ENCODE measurements at places on chromosomes 3 and 15.

- H3K36me3 ChIP-seq, result no peaks in the 10 kb centered on the region
- H3K4me1 ChIP-seq, result peaks cover 16% of the 10 kb centered on the region
- no peaks in the 10 kb centered on the region for H3K27me3 ChIP-seq
- no peak overlapping the region for H3K27ac ChIP-seq
- no peak overlapping the region for H3K4me3 ChIP-seq
These were observed 81.8 kb upstream of the COL6A5 start for GRCh38 chr3:130263708-130264107.

GRCh38 chr15:68789534-68790241 lies 31.0 kb downstream of the ANP32A start:
- peak overlapping the region; percentile 65 for H3K27ac ChIP-seq
- no peaks in the 10 kb centered on the region for H3K27me3 ChIP-seq
- no peak overlapping the region for H3K4me3 ChIP-seq
- DNase-seq, result no peak

GRCh38 chr3:18189282-18190050 lies 235.7 kb downstream of the SATB1 start:
- no peak overlapping the region for H3K4me3 ChIP-seq
- no peaks in the 10 kb centered on the region for H3K27me3 ChIP-seq
- DNase-seq, result no peak
- no peaks in the 10 kb centered on the region for H3K4me1 ChIP-seq
- no peak overlapping the region for H3K27ac ChIP-seq
- no peaks in the 10 kb centered on the region for H3K36me3 ChIP-seq

DNA sequence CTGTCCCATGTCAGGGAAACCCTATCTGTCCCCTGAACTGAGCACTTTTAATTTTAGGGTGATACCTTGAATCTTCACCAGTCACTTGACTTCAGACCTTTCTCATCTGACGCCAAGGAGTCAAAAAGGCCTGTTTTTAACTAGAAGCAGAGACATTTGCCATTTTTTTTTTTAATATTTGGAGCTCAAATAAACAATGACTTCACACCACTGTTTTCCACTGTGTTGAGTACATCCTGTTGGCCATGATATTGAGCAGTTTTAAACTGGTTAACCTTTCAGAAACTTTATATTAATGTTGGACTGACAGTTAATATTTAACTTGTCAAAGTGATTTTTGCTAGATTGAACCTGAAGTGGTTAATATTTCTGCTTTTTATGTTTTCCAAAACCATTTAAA lies 28.2 kb downstream of the DAG1 start:
- no peak overlapping the region for H3K4me3 ChIP-seq
- no peaks in the 10 kb centered on the region for H3K36me3 ChIP-seq
- no peaks in the 10 kb centered on the region for H3K27me3 ChIP-seq
- no peak overlapping the region for H3K27ac ChIP-seq
- peaks cover 28% of the 10 kb centered on the region for H3K4me1 ChIP-seq

GRCh38 chr3:45551214-45552010 lies 43.1 kb upstream of the LIMD1 start:
- no peaks in the 10 kb centered on the region for H3K27me3 ChIP-seq
- peaks cover 94% of the 10 kb centered on the region for H3K4me1 ChIP-seq
- H3K36me3 ChIP-seq, result no peaks in the 10 kb centered on the region
- H3K4me3 ChIP-seq, result no peak overlapping the region

DNA sequence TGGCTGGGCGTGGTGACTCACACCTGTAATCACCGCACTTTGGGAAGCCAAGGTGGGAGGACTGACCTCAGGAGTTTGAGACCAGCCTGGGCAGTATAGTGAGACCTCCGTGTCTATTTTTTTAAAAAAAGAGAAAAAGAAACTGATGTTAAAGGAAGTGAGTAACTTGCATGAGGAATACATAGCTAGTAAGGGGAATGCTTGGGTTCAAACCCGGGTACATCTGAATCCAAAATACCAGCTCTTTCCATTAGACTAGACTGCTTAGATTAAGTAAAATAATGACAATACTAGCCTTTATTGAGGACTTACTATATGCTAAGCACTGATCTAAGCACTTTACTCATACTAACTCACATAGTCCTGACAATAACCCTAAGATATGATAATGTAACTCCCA lies 22.4 kb downstream of the TM4SF4 start:
- no peak for DNase-seq
- H3K4me3 ChIP-seq, result no peak overlapping the region
- no peaks in the 10 kb centered on the region for H3K4me1 ChIP-seq
- H3K36me3 ChIP-seq, result no peaks in the 10 kb centered on the region
- no peak overlapping the region for H3K27ac ChIP-seq

- no peaks in the 10 kb centered on the region for H3K27me3 ChIP-seq
- H3K36me3 ChIP-seq, result no peaks in the 10 kb centered on the region
- no peak overlapping the region for H3K27ac ChIP-seq
- H3K4me1 ChIP-seq, result peaks cover 24% of the 10 kb centered on the region
These were observed 173.3 kb downstream of the RBMS3 start for GRCh38 chr3:29454161-29454611.

DNA sequence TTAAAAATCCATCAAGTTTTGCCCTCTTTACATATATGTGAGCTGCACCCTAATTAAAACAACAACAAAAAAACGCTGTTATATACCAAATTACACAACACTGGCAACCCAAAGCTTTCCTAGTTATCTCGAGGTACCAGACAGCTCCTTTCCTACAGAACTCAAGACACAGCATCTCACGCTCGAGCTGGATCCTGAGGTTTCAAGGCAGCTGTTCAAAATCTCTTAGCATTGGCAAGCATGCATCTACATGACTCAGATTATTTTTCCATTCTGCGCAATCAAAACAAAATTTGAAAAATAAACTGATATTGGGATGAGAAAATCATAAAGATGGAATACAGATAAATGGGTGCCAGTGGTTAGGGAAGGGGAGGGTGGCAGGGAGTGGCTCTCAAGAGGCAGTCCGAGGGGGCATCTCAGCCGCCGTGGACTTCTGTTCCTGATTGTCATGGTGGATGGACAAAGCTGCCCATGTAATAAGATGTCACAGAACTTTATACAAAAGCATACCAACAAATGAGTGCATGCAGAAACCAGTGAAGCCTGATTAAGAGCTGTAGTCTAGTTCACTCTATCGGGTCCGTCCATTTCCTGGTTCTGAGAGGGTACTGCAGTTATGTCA lies 91.5 kb downstream of the ADAMTS17 start:
- H3K4me1 ChIP-seq, result no peaks in the 10 kb centered on the region
- H3K4me3 ChIP-seq, result no peak overlapping the region
- no peak for DNase-seq
- no peaks in the 10 kb centered on the region for H3K36me3 ChIP-seq
- H3K27ac ChIP-seq, result no peak overlapping the region
- no peaks in the 10 kb centered on the region for H3K27me3 ChIP-seq

- H3K4me1 ChIP-seq, result no peaks in the 10 kb centered on the region
- no peak overlapping the region for H3K4me3 ChIP-seq
- H3K27ac ChIP-seq, result no peak overlapping the region
- H3K36me3 ChIP-seq, result no peaks in the 10 kb centered on the region
- DNase-seq, result no peak
- H3K27me3 ChIP-seq, result no peaks in the 10 kb centered on the region
These were observed 98.6 kb downstream of the ZIC1 start for GRCh38 chr3:147507638-147508286.

GRCh38 chr3:189419038-189419437 lies 212.2 kb upstream of the TP63 start:
- no peak for DNase-seq
- H3K4me3 ChIP-seq, result no peak overlapping the region
- no peak overlapping the region for H3K27ac ChIP-seq

DNA sequence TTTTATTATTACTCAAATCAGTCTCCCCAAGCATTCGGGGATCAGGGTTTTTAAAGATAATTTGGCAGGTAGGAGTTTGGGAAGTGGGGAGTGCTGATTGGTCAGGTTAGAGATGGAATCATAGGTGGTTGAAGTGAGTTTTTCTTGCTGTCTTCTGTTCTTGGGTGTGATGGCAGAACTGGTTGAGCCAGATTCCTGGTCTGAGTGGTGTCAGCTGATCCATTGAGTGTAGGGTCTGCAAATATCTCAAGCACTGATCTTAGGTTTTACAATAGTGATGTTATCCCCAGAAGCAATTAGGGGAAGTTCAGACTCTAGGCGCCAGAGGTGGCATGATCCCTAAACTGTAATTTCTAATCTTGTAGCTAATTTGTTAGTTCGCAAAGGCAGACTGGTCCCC lies 20.6 kb upstream of the TRANK1 start:
- no peak for DNase-seq
- H3K4me1 ChIP-seq, result peaks cover 5% of the 10 kb centered on the region

DNA sequence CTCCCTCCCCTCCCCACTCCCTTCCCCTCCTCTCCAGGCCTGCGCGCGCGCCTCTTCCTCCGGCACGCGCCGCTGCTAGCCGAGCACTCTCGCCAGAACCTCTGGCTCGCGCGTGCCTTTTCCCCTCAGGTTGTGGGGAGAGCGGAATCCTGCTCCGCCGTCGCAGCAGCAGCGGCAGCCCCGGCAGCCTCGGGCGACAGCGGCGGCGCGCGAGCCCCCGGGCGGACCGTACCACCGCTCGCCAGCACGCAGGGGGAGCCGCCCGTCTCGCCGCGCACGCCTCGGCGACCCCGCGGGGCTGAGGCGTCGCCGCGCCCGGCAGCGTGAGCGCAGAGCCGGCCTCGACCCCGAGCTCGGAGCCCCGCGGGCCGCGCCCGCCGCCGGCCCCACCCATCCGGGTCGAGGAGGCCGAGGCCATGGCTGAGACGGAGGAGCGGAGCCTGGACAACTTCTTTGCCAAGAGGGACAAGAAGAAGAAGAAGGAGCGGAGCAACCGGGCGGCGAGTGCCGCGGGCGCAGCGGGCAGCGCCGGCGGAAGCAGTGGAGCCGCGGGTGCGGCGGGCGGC lies at the start of gene CDV3:
Gene CDV3 (plus strand): TSS at position 58 of the 566 bp plus-strand sequence. CDS start 359 bp downstream, at position 417.
- no peaks in the 10 kb centered on the region for H3K27me3 ChIP-seq
- peak within 1 kb of the TSS; percentile 97 for H3K27ac ChIP-seq
- H3K36me3 ChIP-seq, result peaks cover 36% of the 10 kb centered on the region
- peaks cover 27% of the 10 kb centered on the region for H3K4me1 ChIP-seq

DNA sequence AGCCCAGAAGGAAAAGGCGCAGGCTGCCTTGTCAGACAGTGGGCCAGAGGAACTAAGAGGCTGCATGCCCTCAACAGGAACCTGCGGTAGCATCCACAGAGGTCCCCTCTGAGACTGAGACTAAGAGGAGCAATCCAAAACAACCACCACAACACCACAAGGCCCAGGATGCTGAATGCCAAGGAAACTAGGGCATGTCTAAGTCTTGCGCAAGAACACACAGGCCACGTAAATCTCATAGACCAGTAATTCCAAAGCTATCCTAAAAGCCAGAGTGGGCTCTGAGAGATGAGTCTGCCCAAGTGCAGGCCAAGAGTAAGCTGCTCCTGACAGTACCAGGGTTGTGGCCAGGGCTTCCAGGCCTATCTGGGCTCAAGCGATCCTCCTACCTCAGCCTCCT lies 12.9 kb downstream of the MON1A start:
- no peak for DNase-seq
- no peak overlapping the region for H3K27ac ChIP-seq
- peaks cover 5% of the 10 kb centered on the region for H3K4me1 ChIP-seq
- no peak overlapping the region for H3K4me3 ChIP-seq
- H3K36me3 ChIP-seq, result peaks cover 11% of the 10 kb centered on the region

All from heart left ventricle (tissue), 16 donors.